ENCODE measurements at places on chromosomes 3 and 15.

DNA sequence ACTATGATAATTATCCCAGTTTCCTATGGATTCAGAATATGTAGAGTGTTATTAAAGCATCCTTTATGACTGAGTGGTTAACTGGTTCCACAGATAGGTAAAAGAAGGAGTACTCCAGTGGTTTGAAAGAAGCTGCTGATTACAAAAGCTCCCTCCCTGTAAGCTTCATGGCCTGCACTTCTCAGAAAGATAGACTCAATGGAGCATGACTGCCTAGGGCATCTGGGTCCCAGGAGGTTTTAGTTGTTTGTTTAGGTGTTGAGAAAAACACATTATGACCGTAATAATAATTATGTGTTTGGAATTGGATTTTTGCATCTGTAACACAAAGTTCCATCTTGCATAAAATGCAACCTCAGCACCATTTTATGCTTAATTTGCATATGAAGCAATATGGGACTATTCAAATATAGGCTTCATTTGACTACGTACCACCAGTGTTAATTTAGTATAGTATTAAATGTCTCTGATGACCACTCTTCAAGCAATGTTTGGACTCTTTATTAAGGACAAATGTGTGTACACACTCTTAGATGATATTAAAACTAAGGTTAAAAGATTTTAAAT is 121.1 kb downstream of the ROBO2 start:
- DNase-seq: no peak

DNA sequence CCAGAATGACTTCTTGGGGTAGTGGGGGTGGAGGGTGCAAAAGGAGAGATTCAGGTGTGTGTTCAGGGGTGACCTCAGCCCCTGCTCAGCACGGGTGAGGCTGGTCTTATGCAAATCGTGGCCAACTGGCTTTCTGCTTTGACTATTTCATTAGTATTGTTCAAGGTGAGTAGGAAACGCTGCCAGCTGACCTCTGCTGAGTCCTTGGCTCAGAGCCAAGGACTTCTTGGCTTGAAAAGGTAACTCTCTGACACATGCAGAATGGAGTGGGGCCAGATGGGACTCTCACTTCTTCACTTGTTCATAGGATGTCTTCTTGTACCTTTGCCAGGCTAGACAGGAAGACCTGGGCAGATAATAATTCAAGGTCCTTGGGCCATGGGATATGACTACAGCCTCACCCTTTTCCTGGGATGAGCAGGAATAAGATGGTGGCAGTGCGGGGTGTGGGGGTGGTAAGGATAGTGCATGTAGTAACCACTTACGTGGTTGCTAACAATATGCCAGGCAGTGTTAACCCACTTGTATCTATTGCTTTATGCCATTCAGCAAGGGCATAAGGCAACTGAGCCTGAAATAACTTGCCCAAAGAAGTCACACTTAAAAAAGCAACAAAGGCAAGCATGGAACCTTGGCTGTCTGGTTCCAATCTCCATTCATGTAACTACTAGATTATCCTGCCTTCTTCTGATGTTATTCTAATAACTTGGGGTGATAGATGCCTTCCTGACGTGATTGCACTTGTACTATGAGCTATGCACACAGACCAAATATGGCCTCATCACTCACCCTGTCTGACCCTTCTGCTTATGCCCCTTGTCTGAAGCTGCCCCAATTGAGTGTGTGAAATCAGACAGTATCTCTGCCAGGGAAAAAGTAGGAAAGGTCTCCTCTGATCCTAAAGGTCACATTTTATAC is 193.1 kb downstream of the NR1D2 start:
- DNase-seq: no peak

DNA sequence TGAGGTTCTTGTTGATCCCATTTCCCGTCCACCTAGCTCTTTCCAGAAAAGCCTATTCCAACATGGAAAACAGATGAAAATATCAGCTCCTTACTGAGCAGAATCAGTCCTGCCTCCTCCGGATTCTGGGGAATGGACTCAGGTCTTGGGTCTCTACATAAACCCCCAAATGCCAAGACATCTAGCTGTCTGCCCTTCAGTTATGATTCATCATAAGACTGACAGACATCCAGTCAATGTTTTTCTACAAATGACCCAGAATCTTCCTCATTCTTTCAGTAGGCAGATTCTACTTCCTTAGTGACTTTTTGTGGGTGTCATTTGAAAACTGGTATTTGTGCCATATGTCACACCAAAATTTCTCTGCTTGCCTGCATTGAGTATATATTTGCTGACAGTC is 103.0 kb upstream of the TGFBR2 start:
- DNase-seq: no peak

DNA sequence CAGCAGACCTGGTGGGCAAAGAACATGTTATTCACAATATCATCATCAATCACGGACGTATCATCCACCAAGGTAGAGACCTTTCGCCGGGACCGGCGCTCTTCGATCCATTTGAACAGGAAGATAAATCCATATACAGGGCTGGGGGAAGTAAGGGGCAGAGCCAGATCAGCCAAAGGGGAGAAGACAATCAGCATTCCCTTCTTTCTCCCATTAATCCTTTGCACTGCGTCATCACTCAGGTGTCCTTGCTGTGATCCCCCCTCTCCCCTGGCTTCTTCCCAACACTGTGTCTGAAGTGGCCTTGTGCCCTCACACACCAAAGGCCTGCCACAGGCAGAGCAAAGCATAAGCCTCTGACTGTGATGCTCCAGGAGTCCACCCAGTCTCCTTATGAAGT is 36.4 kb downstream of the SEMA3G start:
- no peak for DNase-seq

GRCh38 chr3:138673641-138674530 is 65.3 kb downstream of the FAIM start:
- no peak for DNase-seq

- no peak for DNase-seq
Observed at GRCh38 chr15:57382215-57382614, 5.9 kb downstream of the CGNL1 start.

- DNase-seq: peak; percentile 11
Observed at GRCh38 chr15:90142216-90143165, 40.2 kb upstream of the IDH2 start.
